ENCODE measurements at places on chromosomes 6 and 20.

- no peak for DNase-seq
Measured at GRCh38 chr6:80105972-80106417, 476 bp upstream of the BCKDHB start.

DNA sequence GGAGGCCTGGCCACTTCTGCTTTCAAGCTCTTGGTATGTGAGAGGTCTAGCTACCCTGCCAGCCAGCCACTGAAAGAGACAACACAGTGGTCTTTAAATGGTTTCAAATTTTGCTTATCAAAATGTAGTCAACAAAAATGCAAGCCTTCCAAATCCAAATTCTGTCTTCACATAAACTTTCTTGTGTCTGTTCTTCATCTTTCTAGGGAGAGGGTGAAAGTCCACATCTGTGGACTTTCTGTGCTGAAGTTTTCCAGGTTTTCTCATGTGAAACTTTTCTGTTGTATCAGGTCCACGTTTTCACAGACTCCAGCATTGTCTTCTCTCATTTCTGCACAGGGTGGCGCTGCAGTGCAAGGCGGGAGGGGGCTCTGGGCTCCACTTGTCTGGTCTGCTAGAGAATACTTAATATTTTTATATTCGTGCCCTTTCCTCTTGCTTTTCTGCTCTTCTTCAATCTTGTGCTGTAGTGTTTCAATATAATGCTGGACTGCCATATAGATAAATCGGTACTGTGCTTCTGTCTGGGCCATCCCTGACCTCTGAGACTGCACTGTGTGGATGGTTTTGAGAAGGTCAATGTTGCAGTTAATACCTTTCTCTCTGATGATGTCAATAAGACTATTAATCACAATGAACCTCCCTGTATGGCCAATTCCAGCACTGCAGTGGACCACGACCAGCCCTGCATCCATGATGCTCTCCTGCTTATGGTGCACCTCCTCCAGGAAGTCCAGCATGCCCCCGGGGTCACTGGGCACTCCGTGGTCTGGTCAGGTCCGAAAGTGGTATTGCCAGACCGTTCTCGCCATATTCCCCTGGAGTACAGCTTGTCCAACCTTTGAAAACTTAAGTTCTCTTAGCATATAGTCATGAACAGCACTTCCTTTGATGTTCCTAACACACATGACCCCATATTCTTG lies 161.6 kb upstream of the TNFAIP3 start:
- DNase-seq, result peak; percentile 66

- no peak for DNase-seq
Measured at GRCh38 chr6:139970591-139970991, 596.1 kb upstream of the CITED2 start.

DNA sequence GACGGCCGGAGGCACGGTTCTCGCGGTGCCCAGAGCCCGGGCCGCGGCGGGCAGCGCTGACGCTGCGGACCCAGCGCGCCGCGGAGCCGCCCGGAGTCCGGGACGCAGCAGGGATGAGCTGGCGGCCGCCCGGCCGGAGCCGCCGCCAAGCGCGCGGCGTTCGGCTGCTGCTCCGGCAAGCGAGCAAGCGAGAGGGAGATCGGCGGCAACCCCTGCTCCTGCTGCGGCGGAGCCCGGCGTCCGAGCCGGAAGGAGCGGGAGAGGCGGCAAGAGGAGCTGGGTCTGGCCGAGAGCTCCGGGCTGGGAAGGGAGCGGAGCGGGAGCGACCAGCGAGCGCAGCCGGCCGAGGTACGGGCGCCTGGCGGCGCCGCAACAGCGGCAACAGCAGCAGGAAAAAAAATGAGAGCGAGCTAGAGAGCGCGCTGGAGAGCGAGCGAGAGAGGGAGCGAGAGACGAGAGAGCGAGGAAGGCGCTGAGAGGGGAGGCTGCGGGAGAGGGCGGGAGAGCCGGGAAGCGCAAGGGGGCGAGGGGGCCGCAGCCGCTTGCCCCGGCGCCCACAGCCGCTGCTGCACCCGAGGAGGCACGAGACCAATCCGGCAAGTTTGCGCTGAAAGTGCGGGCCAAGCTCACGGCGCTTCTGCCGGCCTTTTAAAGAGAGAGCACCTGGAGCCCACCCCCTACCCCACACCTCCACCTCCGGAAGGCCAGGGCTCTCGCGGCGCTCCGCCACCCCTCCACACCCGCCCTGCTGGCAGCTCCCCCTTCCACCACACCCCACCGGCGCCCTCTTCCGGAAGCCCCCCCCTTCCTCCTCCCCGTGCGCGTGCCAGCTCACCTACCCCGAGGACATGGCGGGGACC lies 496 bp downstream of the GRM4 start:
- DNase-seq, result peak; percentile 78

DNA sequence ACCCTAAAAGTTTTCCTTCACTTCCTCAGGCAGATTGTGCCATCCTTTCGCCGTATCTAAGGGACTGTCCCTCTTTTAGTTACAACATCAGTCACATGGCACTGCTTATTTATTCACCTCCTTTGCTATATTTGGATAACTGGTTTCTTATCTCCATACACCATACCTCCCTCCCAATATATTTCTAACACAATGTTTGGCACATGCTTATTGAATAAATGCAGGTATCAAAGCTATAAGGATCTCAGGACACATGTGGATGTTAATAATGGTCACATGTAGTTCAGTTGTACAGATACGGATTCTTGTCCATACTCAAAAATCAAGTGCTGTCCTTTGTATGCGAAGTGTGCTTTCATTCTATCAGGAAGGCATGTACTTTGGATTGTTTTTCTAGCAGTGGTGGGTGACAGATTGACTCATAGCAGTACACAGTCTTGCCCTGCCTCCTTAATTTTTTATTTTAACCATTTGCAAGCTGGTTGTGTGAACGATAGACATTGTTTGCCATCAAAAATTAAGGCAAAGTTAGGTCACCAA lies 407.1 kb upstream of the RUNX2 start:
- no peak for DNase-seq

GRCh38 chr6:36598326-36598725 lies 4.2 kb downstream of the SRSF3 start:
- no peak for DNase-seq

- no peak for DNase-seq
Measured at GRCh38 chr20:38196592-38196991, 31.5 kb upstream of the TGM2 start.

DNA sequence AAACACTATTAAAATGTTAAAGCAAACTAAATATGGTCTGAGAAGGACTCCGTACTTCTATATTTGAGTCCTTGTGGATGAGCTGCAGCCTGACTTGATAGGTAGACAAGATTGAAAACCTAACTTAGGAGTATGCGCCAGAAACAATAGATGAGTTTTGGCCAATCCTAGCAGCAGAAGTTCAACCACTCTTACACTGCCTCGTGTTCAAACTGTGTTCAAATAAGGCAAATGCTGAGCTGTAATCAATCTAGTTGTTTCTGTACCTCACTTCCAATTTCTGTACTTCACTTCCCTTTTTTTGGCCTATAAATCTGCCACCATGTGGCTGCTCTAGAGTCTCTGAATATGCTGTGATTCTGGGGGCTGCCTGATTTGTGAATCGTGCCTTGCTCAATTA lies 13.2 kb upstream of the SERINC1 start:
- DNase-seq, result peak; percentile 23

DNA sequence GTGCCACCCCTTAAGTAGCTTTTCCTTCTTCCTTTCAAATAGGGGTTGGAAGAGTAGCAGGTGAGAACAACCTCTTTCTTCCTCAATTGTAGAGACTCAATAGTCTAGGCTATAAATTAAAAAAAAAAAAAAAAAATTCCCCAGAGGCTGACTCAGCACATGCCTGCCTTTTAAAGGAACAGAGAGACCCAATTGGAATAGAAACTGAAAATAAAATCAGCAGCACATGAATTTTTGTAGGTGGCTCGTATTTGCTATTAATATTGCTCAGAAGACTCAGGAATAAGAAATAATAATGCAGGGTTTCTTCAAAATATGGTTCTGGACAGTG lies 19.3 kb downstream of the TOP1 start:
- DNase-seq, result no peak

DNA sequence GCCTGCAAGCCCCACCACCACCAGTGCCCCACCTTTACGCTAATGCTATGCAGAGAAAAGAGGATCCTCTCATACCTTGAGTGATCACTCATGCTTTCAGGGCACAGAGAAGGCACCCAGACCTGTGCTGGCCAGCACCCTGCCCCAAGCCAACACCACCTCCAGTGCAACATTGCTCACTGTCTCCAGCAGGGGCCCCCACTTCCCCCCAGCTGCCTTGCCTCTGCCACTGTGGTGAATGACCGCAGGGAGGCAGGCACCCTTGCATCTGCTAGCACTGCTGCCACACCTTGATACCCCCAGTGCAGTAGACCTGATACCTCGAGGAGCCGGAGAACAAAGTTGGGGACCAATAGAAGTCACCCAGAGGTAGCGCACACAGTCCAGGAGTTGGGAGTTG lies 139.2 kb upstream of the PLN start:
- DNase-seq, result no peak

DNA sequence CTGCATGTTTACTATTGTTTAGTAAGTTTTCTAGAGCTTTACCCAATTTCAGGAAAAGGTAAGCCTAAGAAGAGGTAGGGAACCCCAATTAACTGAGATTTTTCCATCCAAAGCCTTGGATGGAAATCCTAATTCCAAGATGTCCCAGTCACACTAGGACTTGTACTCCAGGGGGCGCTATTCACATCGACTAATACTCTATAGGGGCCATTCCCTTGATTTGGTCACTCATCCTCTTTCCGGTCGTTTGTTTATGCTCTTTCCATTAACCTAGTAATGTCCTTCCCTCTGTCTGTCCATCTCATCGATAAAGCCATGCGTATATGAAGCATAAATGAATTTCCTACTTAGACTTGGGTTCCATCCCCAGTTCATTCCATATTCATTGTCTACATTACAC lies 80.8 kb upstream of the FUCA2 start:
- DNase-seq, result no peak

GRCh38 chr6:34235307-34236130 lies 1.2 kb upstream of the HMGA1 start:
- DNase-seq, result peak; percentile 97

DNA sequence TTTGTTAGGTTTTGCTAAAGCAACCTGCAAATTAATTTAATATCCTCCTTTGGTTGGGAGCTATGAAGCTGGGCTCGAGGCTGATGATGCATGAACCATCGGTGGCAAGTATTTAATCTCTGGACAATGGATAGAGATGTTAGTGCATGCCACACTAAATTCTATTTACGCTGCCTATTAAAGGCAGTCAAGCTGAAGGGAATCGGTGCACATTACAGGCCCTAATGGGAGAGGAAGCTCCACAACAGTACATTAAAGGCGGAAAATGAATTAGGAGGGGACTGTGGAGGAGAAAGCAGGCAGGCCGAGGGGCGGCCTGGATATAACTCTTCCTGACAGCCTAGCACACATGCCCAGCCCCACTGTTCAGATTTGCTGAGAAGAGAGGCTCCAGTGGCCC lies 132.4 kb upstream of the MAFB start:
- no peak for DNase-seq

DNA sequence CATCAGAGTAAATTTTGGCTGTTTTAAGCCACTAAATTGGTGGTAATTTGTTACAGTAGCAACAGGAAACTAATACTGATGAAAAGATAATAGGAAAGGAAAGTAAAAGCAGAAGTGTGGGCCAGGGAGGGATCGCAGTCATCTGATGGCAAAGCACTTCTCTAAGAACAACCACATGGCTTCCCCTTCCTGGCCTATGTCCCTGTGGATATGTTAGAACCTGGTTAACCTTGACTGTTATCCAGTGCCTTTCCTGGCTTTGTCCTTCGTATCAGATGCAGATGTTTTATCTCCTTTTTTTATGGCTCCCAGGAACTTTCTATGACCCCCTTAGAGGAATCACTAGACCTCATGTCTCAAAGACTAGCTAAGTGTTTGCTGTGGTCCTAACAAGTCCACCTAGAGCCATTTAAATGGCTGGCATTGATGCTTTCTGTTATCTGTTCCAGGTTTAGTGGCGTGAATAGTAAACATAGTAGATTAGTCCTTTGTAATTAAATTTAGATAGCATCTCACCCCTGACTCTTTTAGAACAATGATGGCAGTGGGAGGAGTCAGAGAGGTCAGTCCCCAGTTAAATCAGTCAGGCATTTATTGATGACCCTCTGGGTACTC lies 79.2 kb upstream of the PHACTR2 start:
- no peak for DNase-seq

DNA sequence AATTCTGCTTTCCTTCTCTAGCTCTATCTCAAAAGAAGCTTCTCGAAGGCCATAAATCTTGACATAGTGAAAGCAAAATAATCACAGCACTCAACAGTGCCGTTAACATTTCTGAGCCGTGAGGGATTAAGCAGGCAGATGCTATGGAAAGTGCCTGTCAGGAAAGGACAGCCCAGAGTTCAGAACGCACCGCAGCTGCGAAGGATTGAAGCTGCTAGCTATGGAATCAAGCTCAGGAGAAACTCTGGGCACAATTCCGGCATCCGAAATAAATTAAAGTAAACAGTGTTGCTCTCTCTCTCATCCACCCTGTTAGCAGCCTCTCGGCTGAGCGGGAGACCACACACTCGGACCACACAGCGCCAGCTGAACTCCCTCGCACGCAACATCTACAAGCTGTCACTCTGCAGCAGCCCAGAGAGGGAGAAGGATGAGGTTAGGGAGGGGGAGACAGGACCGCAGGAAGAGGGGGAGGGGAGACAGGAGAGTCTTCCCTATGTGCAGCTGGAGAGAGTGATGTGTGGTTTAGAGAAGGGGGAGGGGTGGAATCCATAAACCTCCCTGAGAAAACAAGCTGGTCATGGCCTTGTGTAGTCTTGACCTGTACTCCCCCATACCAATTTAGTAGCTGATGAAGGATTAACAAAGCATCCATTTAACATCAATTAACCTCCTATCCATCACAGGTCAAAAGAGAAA lies 9.0 kb downstream of the EXOC2 start:
- DNase-seq, result peak; percentile 83

GRCh38 chr6:15691250-15691869 lies 28.5 kb upstream of the DTNBP1 start:
- DNase-seq, result peak; percentile 92

- peak; percentile 71 for DNase-seq
Measured at GRCh38 chr20:57622579-57623381, 2.6 kb upstream of the ZBP1 start.

DNA sequence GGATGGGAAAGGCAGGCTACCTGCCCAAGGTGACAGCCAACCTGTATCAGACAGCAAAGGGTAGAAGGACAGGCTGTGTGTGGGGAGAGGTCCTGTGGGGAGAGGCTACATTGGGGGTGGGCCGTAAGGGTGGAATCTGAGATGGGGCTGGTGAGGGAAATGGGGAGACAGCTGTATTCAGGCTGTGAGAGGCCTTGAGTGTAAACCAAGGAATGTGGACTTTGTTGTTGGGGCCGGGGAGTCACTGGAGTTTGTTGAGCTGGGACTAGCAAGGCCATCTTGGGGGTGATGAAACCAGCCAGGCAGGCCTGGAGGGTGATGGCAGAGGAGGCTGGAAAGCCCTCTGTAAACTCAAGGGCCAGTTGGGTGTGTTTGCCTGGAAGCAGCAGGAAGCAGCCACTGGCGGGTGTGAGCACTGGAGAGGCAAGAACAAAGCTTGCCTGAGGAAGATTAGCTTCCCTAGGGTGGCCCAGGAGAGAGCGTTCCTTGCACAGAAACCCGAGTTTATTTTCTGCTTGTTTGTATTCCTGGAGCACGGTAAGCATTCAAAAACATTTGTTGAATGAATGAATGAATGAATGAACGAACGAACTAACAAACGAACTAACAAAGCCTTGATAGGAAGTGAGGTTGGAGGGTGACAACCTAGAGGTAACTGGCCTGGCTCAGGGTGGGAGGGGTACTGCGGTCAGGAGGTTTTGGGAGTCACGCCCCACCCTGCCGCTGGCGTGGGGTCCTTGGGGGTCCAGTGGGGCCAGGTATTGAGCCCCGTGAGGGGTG lies 18.9 kb downstream of the TTBK1 start:
- no peak for DNase-seq

GRCh38 chr20:60693496-60694133 lies 558.4 kb upstream of the CDH4 start:
- peak; percentile 60 for DNase-seq
